ENCODE measurements at places on chromosomes 5 and 9.

DNA sequence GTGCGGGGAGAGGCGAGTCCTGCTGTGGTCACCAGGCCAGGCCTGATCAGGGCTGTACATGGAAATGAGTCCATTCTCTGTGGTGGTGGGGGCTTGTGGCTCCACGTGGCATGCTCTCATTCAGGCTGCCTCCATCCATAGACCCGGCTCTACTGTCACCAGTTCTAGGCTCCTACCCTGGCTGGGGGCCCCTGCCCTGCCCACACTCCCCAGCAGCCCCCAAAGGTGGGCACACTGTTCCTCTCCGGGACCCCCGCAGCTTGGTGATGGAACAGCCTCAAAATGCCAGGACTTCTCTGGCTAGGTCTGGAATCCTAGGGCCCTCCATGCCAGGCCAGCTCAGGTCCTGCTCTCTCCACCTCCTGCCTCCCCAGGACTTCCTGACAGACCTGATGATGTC lies 111.7 kb downstream of the DAB2IP start:
- DNase-seq, result no peak

GRCh38 chr5:159359408-159359807 lies 29.1 kb upstream of the IL12B start:
- DNase-seq, result no peak

GRCh38 chr5:155089643-155090042 lies 76.1 kb downstream of the KIF4B start:
- no peak for DNase-seq

GRCh38 chr5:56075361-56075760 lies 80.6 kb upstream of the IL6ST start:
- no peak for DNase-seq

DNA sequence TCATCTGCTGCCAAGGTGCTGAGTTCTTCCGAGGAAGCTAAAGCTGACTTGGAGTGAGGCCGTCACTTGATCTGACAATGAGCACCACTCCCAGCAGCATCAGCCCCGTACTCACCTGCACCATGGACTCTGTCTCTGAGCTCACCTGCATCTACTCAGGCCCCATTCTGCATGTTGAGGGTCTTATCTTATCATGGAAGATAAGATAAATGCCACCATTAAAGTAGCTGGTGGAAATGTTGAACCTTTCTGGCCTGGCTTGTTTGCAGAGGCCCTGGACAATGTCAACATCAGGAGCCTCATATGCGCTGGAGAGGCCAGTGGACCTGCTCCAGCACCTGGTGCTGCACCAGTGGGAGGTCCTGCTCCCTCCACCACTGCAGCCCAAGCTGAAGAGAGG lies 35.0 kb upstream of the HMGCS1 start:
- DNase-seq, result no peak

DNA sequence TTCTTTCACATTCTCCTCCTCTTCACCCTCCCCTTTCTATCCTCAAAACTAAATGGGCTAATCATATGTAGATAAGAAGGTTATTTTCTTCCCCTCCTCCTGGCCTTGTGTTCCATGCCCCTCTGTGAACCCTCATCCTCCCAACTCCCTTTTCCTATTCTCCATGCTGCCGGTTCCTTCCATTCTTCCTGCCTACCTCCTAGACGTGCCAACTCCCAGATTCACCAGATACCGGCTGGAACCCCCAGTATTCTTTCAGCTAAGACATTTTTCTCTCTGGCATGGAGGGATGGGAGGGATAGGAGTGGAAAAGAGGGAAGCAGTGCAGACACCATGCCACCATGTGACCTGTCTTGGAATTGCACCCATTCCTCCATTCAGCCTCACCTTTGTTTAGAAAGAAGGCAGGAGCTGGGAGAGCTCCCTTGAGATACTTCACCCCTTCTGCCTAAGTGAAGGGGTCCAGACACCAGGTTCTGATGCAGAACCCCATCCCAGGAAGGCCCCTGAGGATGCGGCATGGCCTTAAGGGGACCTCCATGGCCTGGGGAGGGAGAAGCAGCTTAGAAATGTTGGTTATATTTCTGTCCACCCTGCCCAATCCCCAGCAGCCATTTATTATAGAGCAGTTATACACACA lies 4.8 kb downstream of the DNAJB5 start:
- DNase-seq, result no peak

DNA sequence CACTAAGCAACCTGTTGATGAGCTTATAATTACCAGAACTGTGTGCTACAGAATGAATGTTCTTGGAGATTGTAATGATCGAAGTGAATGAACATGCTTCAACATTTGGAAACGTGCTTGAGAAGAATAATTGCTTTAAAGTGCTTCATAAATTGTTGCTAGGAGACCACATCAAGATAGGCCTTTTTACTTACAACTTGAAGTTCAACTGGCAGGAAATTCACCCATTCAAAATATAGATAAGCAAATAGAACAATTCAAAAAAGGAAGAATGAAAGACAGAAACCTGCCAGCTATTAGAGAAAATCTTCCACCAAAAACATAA lies 38.0 kb upstream of the SLC44A1 start:
- DNase-seq, result no peak

Data from activated CD4-positive, alpha-beta T cell treated with anti-CD3 and anti-CD28 coated beads, Interleukin-2, amount 50 U/mL, for 16 hours (primary cell).